ENCODE measurements at places on chromosomes 12 and 14. TPM values are rescaled to one million over a fixed set of nuclear protein-coding genes. Genes with fewer than 3 reads are reported as not detected.

GRCh38 chr14:28774764-28775735 is 8.5 kb downstream of the FOXG1 start:
- no peak for DNase-seq

MFAP5 gene
- total RNA-seq = 40.2 TPM

DNA sequence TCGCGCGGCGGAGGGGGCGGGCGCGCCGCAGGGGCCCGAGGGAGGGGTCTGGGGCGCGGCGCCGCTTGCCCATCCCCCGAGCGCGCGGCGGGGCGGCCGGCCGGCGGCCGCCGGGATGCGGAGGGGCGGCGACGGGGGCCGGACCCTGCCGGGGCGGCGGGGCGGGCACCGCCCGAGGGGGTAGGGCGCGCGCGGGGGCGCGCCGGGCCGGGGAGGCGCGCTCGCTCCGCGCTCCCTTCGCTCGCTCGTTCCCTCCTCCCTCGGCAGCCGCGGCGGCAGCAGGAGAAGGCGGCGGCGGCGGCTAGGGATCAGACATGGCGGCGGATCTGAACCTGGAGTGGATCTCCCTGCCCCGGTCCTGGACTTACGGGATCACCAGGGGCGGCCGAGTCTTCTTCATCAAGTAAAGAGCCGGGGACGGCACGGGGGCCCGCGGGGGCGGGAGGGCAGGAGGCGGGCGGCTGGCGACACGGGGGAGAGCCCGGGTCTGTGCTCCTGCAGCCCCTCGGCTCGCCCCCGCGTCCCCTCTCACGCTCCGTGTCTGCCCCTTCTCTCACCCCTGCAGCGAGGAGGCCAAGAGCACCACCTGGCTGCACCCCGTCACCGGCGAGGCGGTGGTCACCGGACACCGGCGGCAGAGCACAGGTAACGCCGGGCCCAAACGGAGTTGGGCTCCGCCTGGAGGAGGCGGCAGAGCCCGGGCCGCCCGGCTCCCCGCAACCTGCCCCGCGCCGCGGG is at the start of gene PLEKHA5:
PLEKHA5 (plus strand) TSS at position 248 of the 738 bp plus-strand sequence; CDS start at position 315, 67 bp downstream.
- DNase-seq = peak; percentile 91

- no peak for DNase-seq
Observed at GRCh38 chr12:107337346-107338095, 244.2 kb upstream of the CRY1 start.

DNA sequence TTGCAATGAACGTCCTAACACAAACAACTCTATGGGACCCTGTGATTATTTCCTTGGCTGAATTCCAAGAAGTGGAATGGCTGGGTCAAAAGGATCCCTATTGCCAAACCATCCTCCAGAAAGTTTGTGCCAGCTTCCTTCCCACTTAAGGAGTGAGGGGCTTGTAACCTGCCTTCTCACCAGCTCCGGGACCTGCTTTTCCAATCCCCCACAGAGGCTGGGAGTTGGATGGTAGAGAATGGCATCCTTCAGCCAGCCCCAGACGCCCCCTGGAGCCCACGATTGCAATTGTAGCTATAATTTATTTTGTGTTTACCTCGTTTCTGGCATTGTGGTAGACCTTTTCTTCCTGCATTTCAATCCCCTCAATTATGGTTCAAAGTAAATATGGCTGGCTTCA is 9.7 kb upstream of the ZDHHC22 start:
- no peak for DNase-seq

- DNase-seq = peak; percentile 9
Observed at GRCh38 chr14:99191395-99192027, 80.5 kb downstream of the BCL11B start.

GRCh38 chr12:120999191-121000120 is 16.8 kb downstream of the C12orf43 start:
- no peak for DNase-seq

GRCh38 chr12:122460641-122461040 is 38.2 kb upstream of the CLIP1 start:
- no peak for DNase-seq

DNA sequence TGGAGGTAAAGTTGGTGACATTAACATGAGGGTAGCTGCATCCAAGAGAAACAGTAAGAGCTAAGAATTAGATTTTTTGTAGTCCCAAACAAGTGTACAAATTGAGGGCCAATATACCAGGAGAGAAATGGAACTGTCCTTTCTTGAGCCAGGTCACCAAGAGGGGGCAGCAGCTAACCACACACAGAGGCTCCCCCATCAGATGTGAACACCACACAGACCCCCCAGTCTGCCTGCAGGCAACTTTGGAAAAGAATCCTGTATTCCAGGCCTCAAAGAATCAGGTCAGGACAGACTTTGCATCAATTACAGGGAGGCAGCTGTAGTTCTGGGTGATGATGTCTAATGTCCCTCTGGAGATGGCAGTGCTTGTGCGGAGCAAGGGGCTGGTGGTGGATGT is 77.9 kb downstream of the SPTB start:
- DNase-seq = no peak

VWF gene
- total RNA-seq = 0.07 TPM

GRCh38 chr12:2796187-2796666 is 1.5 kb downstream of the FKBP4 start:
- DNase-seq = no peak

- DNase-seq = no peak
Observed at GRCh38 chr14:22334627-22335026, 254.4 kb downstream of the DAD1 start.

DNA sequence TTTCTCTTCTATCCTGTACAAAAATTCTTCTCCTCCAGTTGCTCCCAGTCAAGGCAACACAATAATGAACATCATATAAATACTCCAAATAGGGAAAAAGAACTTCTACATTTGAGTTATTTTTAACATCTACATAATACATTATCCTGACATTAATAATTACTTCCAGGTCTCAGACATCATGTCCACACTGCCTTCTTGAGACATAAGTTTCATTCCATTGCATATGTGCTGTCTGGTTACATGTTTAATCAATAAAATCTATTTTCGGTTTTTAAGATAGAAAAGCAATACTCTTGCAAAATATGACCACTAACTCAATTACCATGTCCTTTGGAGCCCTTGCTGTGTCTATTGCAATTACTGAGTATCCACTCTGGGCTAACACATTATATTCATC is 881.9 kb downstream of the GALC start:
- DNase-seq = no peak

TFCP2 gene
- 20.8 TPM for total RNA-seq

- DNase-seq = no peak
Observed at GRCh38 chr12:14775636-14775980, 27.7 kb downstream of the WBP11 start.

CACNA1C gene
- total RNA-seq = 27.0 TPM

- no peak for DNase-seq
Observed at GRCh38 chr14:91089958-91090535, 23.8 kb upstream of the DGLUCY start.

DNA sequence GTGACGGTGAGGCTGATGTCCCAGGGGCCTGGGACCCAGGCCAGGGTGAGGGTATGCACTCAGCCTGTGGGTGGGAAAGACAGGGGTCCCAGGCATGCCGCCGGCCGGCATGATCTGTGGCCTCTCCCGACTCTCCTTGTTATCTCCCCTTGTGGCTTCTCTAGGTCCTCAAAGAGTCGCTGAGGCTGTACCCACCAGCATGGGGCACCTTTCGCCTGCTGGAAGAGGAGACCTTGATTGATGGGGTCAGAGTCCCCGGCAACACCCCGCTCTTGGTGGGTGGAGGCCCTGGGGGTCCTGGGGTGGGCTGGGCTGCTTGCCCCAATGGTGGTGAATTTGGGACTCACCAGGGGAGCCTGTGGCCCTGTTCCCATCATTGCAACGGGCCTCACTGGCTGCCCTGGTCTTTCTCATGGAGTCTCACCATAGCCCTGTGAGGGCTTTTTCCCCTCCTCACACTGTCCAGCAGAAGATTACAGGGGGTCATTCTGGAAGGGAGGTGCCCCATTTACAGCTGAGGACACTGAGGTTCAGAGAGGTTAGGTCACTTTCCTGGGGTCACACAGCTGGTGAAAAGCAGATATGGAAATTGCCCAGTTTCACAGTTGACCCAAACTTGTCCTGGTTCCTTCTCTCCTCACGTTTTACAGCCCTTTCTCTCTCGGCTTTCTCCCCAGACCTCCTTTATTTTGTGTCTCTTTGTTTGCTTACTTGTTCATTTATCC is 37.9 kb downstream of the CYP46A1 start:
- peak; percentile 77 for DNase-seq

All from chondrocyte (in vitro differentiated cells).